Metanephros (tissue), 2 donors: ENCODE measurements at places on chromosomes 6 and 20. TPM values are rescaled to one million over a fixed set of nuclear protein-coding genes. Genes with fewer than 3 reads are reported as not detected.

Gene HEY2
- total RNA-seq: 3.9 TPM

Gene GTSF1L
- not detected for total RNA-seq

Gene BPIFB4
- total RNA-seq: not detected

Gene CPNE5
- 14.2 TPM for total RNA-seq

Gene SCUBE3
- total RNA-seq: 26.9 TPM

Gene SLC24A3
- 8.9 TPM for total RNA-seq

Gene SYCP2L
- 3.7 TPM for total RNA-seq

Gene TMEM63B
- total RNA-seq: 29.7 TPM

Gene CASS4
- 4.1 TPM for total RNA-seq

Gene DNMT3B
- total RNA-seq: 4.7 TPM

Gene TFAP2B
- 4.7 TPM for total RNA-seq

Gene KCNK16
- total RNA-seq: not detected

Gene HMGN3
- total RNA-seq: 81.5 TPM

Gene SALL4
- 7.7 TPM for total RNA-seq

Gene CLPSL2
- not detected for total RNA-seq

Gene COL21A1
- total RNA-seq: 91.7 TPM

Gene SCP2D1
- total RNA-seq: not detected

Gene HCK
- total RNA-seq: 11.8 TPM

Gene SAPCD1
- 4.3 TPM for total RNA-seq

Gene AVP
- total RNA-seq: not detected

Gene HSPA12B
- total RNA-seq: 25.5 TPM

Gene CCR6
- total RNA-seq: not detected

Gene VIP
- 0.23 TPM for total RNA-seq

Gene SLC22A3
- 7.6 TPM for total RNA-seq
